ENCODE measurements at places on chromosomes 7 and 10.
A peak's percentile ranks its signal among the peaks of the same experiment; 100 is the strongest.

GRCh38 chr10:89543841-89544240, 8.4 kb upstream of the SLC16A12 start:
- no peak for DNase-seq

DNA sequence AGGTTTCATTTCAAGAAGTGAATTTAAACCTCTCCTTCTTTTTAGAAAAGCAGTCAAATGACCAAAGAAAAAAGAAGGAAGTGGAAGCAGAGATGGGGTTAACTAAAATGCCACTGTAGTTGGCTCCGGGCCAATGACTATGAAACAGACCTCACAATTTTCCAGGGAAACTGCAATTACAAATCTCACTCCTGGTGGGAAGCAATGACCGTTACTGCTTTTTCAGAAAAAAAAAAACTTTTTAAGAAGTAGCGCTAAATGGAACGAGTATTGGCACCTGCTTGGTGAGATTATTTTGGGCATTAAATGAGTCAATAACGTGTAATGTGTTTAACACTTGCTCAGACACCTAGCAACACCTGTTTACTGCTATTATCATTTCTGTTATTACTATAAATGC, 1.2 kb downstream of the SFRP4 start:
- no peak for DNase-seq

DNA sequence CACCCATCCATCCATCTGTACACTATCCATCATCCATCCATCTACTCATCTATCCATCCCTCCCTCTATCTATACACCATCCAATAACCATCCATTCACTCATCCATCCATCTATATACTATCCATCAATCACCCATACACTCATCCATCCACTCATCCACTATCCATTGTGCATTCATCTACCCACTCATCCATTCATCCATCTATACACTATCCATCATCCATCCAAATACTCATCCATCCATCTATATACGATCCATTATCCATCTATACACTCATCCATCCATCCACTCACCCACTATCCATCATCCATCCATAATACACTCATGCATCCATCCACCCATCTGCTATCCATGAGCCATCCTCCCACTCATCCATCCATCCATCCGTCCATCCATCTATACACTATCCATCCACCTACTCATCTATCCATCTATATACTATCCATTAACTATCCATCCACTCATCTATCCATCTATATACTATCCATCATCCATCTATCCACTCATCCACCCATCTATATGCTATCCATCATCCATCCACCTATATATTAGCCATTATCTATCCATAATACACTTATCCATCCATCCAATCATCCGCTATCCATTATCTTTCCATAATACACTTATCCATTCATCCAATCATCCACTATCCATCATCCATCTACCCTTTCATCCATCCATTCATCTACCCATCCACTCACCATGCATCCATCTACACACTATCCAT, 485.3 kb downstream of the DNAJB6 start:
- no peak for DNase-seq

DNA sequence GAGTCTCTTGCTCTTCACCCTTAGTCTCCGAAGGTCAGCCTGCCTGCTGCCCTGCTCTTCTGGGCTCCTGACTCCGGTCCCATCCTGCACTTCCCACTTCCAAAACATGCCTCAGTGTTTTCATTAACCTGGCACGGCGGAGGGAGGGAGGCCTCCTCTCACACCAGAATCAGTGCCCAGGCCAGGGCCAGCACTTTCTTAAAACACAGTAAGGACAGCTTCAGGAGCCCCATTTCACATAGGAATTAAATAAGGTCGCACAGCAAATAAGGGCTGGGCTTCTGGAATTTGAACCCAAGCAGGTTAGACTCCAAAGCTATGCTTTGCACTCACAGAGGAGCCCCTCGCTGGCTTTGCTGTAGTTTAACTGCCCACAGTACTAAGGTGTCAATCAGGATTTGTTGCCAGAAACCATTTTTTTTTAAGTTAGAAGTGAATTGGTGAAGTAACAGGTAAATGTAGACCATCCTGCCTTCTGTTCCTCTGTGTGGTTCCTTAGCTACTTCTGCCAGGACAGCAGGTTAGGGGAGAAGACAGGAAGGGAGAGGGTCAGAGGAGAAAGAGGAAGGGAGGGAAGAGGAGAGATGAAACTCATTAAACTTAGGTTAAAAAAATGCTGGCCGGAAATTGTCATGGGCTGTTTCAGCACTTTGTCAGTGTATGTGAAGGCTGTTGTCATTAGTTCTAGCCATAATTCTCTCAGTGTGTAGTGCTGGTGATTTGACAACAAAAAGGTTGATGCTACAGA, 1.1 kb downstream of the RASSF4 start:
- DNase-seq = no peak

DNA sequence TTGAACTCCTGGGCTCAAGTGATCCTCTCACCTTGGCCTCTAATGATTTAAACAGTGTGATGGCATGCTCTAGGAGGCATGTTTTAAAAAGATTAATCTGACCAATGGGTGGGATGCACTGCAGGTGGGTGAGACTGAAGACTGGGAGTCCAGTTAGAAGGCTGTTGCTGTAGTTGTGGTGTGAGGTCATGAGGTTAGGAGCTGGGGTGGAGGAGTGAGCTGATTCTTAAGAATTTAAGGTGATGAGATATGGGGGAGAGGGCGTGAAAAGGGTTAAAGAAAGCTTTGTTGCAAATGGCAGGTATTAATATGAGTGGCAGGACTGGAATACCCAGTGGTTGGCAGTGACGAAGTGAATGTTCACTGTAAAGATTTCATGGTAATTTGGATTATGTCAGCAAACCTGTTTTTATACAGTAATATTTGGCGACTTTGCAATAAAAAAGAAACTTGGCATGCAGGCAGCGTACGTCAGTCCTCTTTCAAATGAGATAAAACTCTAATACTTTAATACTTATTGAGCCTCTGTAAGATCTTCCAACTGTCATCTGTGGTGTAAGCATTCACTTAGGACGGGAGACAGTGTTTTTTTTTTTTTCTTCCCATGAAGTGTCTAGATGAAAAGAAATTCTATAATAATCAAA, 72.8 kb upstream of the MTPN start:
- no peak for DNase-seq

DNA sequence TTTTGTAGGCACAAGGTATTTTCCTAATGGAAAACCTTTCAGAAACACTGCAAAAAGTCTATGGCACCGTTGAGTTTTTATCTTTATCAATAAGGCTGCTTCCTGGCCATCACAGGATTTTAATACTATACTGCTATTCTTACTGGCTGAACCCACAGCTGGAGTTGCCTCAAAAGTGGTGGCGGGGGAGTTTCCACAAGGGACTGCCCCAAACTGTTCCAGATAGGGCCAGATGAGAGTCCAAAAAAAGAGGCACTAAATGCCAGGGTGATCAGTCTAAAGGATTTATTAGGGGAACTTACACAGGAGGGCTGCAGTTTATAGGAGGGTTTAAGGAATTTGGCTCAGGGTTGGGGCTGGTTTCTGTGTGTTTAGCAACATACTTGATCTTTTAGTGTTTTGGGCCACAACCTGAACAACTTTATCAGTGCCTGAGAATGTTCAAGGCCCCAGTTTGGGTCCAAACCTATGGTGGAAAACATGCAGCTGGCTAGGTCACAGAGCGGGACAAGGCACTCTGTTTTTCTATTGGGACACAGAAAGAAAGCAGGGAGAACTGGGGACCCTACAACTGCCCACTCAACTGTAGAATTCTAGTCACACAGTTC, 41.4 kb downstream of the STAM start:
- DNase-seq = no peak

GRCh38 chr7:74401137-74401859, 52.4 kb upstream of the GTF2IRD1 start:
- peak; percentile 36 for DNase-seq

DNA sequence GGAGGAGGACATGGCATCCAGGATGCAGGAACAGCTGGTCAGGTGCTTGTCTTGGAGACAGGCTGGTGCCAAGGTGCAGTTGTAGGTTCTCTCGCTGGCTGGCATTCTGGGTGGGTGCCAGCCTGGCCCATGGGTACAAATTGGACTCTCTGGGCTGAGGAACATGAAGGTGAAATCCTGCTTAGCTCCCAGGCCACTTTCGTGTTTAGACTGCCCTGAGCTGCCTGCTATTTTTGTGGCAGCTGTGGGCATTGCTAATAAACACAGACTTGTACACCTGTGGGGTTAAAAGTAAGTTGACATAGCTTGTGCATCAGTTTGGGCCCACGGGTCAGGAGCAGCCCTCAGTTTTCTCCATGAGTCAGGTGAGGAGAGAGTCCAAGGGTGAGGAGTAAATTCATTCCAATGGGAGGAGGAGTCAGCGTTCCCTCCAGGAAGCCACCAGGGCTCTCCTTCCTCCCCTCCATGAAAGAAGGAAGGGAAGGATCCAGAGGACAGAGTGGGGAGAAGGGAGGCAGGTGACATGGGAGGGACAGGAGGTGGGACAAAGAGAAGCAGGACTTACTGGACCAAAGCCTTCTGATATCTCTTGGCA, 380.0 kb downstream of the GLRX3 start:
- DNase-seq = no peak

DNA sequence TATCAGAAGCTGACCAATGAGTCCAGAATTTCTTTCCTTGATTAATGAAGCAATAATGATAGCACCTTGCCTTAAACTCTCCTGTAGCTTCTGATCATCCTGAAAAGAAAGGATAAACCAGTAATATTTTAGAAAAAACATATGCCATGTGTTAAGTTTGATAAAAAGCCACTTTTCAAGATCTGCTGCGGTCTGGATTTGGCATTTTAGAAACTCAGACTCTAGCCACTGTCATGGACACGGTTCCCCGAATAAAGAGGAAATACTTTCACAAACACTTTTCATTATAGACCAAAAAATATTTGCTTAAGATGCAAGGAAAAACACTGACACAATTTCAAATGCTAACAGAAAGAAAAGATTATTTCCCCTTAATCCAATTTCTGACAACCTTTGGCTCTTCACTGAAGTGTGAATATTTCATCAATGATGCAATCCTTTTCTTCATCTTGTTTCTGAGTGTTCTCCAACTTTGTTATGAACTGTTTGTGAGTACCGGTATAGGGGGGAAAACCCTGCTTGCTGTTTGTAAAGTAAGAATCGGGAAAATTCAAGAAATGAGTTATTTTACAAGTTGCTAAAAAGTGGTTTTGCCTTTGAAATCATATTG, 329.5 kb downstream of the CRPPA start:
- no peak for DNase-seq

- no peak for DNase-seq
Measured at GRCh38 chr7:150784954-150785353, 15.2 kb downstream of the TMEM176B start.

- no peak for DNase-seq
Measured at GRCh38 chr7:13262929-13263530, 575.6 kb downstream of the ARL4A start.

- DNase-seq = no peak
Measured at GRCh38 chr7:123242467-123243092, 42.8 kb upstream of the SLC13A1 start.

DNA sequence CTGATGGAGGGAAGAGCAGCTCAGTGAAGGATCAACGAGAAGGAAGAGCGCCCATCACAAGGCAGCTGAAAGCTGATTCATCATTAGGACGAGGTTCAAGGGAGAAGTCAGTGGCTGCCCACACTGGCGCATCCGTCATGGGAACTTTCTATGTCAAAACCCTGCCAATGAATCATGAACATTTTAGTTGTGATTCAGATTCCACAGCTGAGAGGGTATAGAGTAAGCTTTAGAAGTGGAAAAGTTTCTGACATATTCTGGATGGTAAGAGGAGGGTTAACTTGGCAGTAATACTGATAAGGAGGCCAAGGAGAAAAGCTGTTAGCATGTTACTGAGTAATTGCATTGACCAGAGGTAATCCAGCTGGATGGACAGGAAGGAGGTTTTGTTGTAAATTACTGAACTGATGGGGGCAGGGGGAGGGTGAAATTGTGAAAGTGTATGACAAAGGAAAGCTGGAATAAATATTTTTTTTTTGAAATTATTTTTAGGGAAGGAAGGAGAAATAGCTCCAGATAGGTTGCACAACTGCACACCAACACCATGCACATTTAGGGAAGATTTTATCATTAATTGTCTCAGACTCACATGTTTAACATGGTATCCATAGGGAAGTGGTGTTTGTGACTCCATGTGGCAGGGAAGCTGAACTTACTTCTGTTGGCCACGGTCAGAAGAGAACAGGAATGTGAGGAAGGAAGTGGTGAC, 78.3 kb upstream of the NRP1 start:
- DNase-seq = peak; percentile 20

- no peak for DNase-seq
Measured at GRCh38 chr7:95421847-95422444, 12.9 kb downstream of the PON2 start.

GRCh38 chr10:34032564-34032963, 698.1 kb upstream of the NRP1 start:
- DNase-seq = no peak

- no peak for DNase-seq
Measured at GRCh38 chr10:127556916-127557315, 7.8 kb downstream of the NPS start.

DNA sequence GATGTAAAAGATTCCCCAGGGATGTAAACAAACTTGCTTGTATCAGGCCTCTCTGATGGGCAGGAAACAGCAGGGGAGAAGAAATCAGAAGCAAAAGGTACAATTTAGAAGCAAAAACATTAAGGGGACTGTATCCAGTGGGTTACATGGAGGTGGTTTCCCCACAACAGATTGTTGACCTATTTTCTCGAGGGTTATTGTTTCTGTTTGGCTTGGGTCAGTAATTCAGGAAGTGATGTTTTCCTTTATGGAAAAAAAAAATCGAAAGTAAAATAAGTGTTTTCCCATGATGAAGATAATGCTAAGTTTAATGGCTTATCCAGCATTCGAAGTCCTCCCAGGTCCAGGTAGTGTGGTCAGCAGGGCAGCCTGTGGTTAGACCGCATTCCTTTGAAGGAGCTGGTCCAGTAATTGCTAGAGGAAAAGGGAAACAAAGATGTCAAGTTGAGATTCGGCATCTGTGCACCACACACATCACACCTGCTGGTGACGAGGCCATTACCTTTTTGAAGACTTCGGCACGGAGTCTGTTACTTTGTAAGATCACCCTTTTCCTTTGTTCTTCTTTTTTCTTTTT, 37.3 kb upstream of the ADAM12 start:
- DNase-seq = no peak

- no peak for DNase-seq
Measured at GRCh38 chr10:29317423-29318021, 28.7 kb downstream of the LYZL1 start.

GRCh38 chr7:77979219-77979618, 180.6 kb downstream of the PHTF2 start:
- DNase-seq = no peak

DNA sequence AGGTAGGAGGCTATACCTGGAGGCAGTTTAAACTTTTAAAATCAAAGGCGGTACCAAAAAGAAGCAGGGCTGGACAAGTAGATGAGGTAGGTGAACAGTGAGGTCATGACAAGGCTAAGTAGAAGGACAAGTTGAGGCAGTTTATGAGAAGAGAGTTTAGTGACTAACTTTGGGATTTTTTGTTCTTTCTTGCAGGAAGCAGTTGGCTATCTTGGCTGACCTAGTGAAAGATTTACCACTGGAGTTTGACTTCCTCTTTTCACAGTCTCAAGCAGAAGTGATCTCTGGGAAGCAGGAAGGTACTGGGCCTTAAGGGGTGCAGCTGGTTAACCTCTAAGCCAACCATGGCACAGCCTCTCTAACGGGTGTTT, 26.3 kb downstream of the ENTPD7 start:
- DNase-seq = peak; percentile 77

- peak; percentile 64 for DNase-seq
Measured at GRCh38 chr7:2670720-2671391, 17.1 kb upstream of the AMZ1 start.

GRCh38 chr7:158021836-158022235, 565.8 kb downstream of the PTPRN2 start:
- no peak for DNase-seq

- no peak for DNase-seq
Measured at GRCh38 chr7:137547485-137547884, 204.0 kb upstream of the PTN start.

GRCh38 chr10:69088801-69089501, 1.0 kb downstream of the SRGN start:
- no peak for DNase-seq

Data from GDM1 (cell line).